ENCODE measurements at places on chromosomes 1 and 21.

DNA sequence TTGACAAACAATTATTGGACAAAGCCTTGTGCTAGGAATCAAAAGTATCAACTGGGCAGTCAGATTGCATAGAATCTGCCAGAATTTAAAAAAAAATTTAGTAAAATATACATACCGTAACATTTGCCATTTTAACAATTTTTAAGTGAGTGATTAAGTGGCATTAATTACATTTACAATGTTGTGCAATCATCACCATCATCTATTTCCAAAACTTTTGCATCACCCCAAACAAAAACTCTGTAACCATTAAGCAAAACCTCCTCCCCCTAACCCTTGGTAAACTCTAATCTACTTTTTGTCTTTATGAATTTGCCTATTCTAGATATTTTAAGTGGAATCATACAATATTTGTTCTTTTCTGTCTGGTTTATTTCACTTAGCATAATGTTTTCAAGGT, 182.8 kb downstream of the LMO4 start:
- DNase-seq = no peak

DNA sequence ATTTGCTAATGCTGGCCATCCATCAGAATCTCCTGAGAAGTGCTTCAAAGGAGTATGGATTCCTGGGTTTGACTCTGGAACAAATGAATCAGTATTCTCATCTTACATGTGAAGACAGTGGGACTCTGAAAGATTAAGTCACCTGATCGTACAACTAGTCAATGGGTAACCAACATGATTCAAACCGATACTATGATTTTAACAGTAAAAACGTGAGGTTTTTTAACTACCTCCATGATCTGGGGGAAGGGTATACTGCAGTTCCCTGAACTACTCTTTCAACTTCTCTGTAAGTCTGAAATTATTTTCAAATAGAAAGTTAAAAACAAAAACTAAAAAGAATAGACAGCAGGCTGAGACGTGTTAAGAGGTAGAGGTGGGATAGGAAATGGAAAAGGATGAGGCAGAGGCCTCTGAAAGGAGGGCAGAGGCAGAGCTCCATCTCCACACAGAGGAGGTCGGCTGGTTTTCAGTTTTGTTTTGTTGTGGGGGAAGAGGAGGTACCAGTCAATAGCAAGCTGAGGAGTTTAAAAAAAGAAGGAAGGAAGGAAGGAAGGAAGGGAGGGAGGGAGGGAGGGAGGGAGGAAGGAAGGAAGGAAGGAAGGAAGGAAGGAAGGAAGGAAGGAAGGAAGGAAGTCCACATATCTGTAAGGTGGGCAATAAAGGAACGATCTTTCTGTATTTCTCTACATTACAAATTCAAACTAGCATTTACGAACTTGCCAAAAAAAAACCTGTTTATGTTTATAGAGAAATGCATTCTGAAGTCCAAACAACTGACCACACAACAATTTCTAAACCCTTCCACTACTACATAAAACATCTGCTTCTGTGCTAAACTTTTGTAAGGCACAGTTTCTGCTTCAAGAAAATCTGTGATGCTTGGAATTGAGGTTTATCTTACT, 213.1 kb downstream of the RERE start:
- no peak for DNase-seq

DNA sequence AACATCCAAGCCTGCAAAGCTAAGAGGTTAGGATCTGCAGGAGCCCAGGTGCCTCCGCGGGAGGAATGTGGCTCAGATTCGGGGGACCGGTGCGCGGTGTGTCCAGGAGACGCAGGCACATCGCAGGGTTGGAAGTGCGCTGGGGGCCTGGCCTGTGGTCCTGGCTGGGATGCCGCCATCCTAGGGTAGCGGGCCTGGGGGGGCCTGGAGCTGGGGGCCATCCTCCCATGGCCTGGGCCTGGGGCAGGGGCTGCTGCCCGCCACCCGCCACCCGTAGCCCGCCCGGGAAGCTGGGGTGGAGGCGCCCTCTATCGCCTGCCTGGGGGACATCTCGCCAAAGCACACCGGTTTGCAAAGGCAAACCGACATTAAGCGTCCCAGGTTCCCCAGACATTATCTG, 170.6 kb upstream of the ARHGEF16 start:
- no peak for DNase-seq

- DNase-seq = no peak
These were observed 641.2 kb downstream of the PTPRC start for GRCh38 chr1:199279872-199280645.

GRCh38 chr1:246785494-246786111, 61.4 kb downstream of the SCCPDH start:
- DNase-seq = no peak

DNA sequence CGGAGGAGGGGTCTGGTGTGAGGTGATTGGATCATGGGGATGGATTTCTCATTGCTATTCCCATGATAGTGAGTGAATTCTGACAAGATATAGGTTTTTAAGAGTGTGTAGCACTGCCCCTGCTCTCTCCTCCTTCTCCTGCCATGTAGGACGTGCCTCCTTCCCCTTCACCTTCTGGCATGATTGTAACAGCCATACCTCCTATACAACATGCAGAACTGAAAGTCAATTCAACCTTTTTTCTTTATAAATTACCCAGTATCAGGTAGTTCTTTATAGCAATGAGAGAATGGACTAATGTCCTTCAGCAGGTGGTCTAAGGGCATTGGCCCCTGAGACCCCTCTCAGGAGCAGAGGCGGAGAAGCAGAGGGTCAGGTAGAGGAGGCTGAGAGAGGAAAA, 168.7 kb upstream of the ETV3 start:
- DNase-seq = no peak

DNA sequence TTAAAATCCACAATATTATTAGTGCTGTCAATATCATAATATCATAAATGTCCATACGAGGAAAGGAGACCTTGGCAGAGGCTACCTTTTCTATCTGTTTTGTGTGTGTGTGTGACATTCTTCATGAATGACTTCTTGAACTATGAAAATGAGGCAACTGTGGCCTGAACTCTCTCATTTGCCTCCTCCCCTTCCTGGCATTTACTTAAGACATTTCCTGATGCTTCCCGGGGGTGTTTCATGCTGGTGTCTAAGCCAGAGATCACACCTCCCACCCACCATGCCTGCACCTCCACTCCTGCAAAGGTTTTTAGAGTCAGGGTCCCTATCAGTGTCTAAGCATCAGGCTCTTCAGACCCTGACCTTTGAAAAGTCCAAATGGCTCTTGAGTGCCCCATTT, 420.9 kb downstream of the KIF26B start:
- DNase-seq = no peak

GRCh38 chr1:196875935-196876334, 11.9 kb upstream of the CFHR4 start:
- DNase-seq = no peak

DNA sequence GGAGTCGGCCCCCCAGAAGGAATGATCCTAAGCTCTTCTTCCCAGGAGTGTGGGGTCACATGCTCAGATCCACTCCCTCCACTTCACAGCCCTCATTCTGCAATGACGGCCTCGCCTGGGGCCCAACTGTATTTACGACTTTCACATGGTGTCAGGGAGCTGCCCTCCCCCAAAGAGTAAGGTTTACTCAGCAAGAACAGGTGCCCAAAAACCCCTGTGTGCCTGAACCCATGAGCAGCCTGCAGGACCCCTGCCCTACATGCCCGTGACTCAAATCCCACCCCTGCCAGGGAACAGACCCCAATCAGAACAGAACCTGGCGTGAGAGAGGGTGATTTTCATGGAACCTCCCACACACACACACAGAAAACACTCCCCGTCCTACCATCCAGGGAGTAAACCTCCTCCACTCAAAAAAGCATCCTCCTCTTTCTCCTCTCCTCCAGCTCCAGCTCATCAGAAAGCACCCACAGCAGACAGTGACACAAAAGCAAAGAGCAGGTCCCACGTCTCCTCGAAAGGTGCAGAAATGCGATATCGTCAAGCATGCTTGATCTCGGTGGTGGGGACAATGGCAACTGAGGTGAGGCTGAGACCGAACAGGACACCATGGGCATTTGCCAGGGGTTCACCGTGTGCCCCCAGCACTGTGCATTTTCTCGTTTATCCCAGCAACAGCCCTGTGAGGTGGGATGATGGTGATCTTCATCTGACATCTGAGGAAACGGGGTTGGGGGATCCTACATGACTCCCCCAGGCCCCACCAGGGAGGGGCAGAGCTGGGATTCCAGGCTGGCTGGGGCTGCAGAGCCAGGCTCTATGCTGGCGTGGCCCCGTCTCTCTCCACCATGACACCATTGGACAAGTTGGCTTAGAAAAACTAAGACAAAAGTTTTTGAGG, 397.9 kb downstream of the NPHP4 start:
- DNase-seq = no peak

DNA sequence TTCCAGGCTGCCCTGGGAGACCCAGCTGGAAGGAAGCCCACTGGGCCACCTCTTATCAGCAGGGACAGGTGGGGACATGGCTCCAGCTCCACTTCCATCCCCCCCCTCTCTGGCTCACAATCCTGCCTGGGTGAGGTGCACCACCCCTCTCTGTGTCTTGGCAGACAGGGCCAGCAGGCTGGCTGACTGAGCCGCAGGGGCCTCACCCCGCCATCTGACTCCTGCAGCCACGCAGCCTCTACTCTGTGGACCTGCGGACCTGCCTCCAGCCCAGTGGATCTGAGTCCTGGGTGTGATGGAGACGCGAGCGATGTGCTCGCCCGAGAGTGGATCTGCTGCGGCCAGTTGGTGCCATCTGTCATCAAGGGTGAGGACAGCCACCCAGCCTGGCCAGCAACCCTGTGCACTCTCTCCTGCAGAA, 30.1 kb downstream of the RCC2 start:
- no peak for DNase-seq

DNA sequence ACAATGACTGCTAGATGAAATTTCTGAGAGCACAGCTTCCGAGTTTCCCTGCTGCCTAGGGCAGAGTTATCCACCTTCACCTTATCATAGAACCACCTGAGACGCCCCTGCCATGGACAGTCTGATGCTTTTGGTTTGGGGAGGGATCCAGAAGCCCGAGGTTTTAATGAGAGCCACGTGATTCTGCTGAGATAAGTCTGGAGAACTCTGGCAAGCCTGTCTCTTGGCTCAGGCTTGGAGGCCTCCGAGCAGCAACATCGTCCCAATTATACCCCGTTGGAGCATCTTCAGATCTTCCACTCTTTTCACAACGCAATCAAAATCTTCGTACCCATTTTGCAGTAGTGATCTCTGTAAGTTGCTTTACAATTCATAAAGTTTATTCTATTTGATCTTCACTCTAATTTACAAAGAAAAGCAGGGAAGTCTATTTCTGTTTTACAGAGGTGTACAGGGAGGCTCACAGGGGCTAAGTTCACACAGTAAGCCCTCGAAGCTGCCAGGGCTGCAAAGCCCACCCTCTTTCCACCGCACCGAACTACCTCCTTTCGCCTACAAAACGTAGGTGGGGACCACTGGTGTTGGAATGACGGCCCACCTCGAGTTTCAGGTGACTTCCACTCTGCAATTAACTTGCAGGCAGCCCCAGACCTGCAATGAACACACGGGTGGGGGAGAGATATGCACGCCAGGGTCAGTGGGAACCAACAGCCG, 513 bp upstream of the HHAT start:
- DNase-seq = no peak

GRCh38 chr1:91635763-91636162, 135.1 kb downstream of the CDC7 start:
- DNase-seq = no peak

DNA sequence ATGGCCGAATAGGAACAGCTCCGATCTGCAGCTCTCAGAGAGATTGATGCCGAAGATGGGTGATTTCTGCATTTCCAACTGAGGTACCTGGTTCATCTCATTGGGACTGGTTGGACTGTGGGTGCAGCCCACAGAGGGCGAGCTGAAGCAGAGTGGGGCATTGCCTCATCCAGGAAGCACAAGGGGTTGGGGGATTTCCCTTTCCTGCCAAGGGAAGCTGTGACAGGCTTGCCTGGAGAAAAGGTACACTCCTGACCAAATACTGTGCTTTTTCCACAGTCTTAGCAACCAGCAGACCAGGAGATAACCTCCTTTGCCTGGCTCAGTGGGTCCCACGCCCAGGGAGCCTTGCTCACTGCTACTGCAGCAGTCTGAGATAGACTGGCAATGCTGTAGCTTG, 66.9 kb downstream of the HSD3B1 start:
- no peak for DNase-seq

- no peak for DNase-seq
These were observed 20.5 kb upstream of the CAPZB start for GRCh38 chr1:19505693-19506457.

DNA sequence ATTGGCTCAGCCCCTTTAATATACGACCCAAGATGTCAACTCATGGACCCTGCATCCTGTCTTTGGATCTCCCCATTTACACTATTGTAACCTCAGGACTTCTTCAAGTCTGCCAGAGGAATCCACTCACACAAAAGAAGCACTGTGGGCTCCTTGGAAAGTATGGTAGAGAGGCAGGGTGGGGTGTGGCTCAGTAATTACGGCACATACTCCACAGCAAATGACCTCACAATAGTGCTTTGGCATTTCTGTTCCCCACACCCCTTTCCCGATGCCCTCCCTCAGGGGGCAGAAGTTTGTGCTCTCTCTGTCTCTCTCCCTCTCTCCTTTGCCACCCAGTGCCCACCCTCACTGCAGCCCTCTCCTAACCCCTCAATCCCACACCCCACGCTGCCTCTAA, 27.8 kb upstream of the IFNAR2 start:
- no peak for DNase-seq

GRCh38 chr1:55981010-55981650, 598.2 kb downstream of the PLPP3 start:
- DNase-seq = no peak

- DNase-seq = no peak
These were observed 57.9 kb downstream of the PCNX2 start for GRCh38 chr1:233237647-233238046.

DNA sequence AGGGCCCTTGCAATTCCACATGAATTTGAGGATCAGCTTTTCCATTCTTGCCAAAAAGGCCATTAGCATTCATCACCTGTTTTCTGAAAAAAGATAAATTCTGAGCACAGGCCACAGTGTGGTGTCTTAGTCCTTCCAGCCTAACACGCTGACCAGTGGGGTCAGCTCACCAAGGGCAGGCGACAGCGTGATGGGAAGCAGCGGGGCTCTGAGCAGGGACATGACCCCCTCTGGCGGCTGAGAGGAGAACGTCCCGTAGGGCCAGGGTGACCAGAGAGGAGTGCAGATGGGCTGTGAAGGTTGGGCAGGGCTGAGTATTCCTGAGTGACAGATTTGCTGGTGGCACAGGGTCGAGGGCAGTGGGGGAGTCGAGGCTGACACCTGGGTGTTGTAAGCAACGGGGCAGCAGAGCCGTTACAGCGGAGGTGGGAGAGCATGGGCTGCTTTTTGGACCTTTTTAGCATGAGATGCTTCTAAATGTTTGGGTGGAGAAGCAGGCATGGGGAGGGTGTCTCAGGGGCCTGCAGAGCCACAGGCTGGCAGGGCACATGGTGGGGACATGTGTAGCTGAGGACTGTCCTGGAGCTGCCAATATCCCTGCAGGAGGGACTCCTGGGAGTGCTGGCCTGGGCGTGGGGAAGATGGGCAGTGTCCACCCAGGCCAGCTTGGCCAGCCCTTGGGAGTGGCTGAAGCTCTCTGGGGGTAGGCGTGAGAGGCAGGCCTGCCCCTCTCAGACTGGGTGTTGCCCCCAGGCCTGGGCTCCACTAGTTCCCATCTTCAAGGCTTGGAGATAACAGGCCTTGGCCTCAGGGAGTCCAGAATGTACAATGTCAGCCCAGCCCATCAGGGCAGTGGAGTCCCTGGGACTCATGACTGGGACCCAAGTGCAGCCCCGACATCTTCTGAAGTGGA, 8.6 kb upstream of the CALML6 start:
- DNase-seq = peak; percentile 78

GRCh38 chr1:113283914-113284313, 106.4 kb upstream of the MAGI3 start:
- DNase-seq = no peak
